ENCODE measurements at places on chromosomes 6 and 20.

- no peak for DNase-seq
These were observed 3.4 kb downstream of the TFAP2B start for GRCh38 chr6:50822078-50822476.

DNA sequence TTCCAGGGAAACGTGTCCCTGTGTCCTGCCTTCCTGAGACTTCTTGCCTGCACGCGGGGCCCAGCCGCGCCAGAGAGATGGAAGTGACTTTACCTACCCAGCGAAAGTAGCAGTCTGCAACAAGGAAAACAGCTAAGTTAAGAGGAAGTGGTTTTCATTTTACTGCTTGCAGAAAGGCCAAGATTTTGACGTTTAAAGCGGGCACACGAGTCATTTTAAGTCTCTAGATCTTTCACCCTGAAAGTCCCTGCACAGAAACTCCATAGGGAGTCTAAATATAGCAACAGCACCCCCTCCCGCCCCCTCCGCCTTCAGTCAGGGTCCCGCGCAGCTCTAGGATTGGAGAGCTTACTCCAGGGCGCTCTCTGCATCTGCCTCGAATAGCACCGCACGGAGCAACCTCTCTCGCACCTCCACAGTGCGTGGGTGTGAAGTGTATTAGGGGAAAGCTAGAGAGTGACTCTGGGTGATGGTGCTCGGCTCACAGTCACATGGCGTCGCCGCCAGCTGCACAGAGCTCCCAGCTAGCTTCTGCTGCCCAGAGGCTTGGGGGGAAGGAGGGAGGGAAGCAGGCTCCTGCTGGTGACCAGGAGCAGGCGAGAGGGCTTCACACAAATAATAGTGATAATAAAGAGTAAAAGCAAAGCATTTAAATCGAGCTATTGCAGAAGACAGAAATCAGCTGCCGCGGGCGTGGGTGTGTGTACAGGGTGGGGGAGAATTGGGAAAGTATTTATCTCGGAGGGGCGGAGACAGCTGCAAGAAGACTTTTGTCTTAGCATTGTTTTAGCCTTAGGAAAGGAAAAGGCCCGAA lies 1.8 kb upstream of the KCNQ5 start:
- DNase-seq: peak; percentile 71

DNA sequence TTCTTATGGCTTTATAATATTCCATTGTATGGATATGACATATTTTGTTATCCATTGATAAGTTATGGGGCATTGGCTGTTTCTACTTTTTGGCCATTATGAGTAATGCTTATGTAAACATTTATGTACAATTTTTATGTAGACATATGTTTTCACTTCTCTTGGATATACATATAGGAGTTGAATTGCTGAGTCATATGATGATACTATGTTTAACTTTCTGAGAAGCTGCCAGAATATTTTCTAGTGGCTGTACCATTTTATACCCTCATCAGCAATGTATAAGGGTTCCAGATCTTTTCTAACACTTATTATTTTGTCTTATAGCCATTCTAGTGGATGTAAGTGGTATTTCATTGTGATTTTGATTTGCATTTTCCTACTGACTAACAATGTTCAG lies 23.1 kb downstream of the OTOR start:
- no peak for DNase-seq

DNA sequence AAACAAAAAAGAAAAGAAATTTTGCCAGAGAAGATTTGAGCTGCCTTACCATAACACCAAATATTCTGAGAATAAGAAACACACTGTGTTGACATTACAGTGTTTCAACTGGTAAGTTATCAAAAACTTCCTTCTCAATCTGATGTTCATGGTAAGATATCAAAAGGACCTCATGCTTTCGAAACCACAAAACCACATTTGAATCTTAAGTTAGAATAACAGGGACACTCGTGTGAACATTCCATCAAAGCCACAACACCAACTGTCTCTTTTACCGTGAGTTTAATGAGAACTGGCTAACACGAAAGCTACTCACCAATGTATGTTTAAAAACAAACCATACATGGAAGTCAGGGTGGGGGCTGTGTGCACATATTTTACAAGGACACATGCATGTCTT lies 73.0 kb upstream of the OPRM1 start:
- DNase-seq: peak; percentile 44

DNA sequence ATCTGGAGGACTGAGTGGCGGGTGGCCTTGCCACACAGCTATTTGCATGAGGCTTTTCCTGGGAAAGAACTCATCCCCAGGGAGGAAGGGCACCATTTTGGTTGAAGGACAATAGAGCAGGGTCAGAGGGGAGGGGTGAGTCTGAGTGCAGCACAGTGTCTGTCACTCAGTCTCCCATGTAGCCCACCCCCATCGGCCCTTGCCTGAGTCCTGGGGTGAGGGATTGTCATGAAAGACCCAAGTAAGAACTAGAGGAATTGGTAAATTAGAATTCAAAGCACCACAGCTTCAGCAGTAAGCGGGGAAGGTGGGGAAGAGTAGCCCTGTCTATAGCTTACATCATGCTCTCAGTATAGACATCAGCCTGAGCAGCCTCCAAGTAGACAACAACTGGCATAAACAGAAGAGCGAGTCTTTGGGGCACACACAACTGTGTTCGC lies 90.4 kb upstream of the TMEM30A start:
- DNase-seq: no peak

- no peak for DNase-seq
These were observed 464.9 kb upstream of the SOX4 start for GRCh38 chr6:21128601-21129000.

DNA sequence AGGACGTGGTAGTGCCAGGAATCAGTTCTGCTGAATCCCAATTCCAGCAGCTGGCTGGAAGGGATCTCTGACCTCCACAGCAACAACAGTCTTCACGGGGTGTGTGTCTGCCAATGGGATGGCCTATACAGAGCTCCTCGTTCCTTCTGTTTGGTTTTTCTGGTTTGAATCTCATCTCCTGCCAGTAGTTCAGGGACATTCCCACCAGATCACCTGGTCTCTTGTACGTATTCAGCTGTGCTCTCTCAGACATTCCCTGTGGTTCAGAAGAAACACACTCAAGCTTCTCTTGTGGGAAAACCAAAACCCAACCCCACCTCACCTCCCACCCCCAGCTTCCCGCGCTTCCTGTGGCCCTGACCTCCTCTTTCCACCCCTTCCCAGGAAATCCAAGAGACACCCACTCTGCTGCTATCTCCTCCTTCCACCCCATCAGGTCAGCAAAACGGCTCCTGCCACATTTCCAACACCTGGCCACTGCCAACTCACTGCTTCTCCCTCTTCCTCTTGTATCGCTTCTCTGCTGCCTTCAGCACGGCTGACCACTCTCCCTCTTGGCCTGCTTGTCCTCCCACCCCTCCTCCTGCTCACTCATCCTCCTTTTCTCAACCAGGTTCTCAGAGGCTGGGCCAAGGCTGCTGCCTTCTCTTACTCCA lies 63.3 kb upstream of the PTGIS start:
- DNase-seq: no peak

DNA sequence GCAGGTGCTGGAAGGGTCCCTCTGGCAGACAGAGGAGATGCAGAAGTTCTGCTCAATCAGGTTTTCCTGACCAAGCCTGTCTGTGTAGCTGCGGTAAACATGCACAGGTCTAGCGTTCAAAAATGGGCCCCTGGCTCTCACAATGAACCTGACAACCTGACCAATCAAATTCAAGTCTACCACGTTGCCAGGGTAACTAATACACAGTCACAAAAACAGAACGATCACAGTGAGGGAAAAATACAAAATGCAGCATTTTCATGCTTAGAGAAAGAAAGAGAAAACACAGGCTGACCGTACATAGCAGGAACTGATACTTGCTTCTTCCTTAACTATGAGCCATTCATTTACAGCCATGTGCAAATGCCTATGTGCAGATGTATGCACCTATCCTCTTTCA lies 353.1 kb upstream of the TSHZ2 start:
- DNase-seq: no peak
